Activated CD4-positive, alpha-beta T cell treated with anti-CD3 and anti-CD28 coated beads for 4 hours (primary cell): ENCODE measurements at places on chromosomes 3 and 15.

DNA sequence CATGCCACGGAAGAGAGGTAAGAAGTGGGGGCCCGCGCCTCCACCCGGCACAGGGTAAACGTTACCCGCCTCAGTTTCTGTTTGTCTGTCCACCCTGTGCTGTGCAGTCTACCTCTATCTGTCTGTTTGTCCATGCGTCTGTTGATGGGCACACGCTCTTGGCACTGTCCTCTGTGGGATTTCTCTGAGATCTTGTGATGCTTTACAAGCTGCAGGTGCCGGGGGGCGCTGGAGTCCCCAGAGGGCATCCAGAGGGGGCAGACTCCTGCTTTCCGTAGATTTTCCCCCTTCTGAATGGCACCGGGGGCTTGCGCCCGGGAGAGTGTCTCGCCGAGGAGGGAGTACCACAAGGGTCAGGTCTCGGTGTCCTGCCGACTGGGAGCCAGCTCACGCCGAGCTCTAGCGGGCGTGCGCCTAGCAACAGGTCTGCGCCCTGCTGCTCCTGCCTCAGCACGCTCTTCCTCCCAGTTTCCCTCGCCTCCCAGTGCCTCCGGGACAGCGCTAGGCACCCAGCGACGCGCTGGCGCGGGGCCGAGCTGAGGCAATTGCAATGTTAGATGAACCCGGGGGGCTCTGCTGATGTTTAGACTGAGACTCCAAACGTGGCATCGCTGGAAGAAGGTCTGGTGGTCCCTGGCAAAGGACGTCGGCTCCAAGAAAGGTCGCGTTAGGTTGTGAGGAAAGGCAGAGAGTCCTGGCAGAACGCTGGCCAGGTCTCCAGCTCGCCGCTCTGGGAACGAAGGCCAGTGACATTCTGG, 667 bp downstream of the CEMIP start:
- DNase-seq, result no peak

- DNase-seq, result no peak
These were observed 117.5 kb upstream of the ARHGEF3 start for GRCh38 chr3:56919137-56919796.

GRCh38 chr3:30538791-30539190, 67.6 kb upstream of the TGFBR2 start:
- DNase-seq, result no peak

GRCh38 chr3:102514241-102514640, 79.4 kb downstream of the ZPLD1 start:
- DNase-seq, result no peak

- DNase-seq, result no peak
These were observed 63.0 kb downstream of the SLTM start for GRCh38 chr15:58870451-58870850.

DNA sequence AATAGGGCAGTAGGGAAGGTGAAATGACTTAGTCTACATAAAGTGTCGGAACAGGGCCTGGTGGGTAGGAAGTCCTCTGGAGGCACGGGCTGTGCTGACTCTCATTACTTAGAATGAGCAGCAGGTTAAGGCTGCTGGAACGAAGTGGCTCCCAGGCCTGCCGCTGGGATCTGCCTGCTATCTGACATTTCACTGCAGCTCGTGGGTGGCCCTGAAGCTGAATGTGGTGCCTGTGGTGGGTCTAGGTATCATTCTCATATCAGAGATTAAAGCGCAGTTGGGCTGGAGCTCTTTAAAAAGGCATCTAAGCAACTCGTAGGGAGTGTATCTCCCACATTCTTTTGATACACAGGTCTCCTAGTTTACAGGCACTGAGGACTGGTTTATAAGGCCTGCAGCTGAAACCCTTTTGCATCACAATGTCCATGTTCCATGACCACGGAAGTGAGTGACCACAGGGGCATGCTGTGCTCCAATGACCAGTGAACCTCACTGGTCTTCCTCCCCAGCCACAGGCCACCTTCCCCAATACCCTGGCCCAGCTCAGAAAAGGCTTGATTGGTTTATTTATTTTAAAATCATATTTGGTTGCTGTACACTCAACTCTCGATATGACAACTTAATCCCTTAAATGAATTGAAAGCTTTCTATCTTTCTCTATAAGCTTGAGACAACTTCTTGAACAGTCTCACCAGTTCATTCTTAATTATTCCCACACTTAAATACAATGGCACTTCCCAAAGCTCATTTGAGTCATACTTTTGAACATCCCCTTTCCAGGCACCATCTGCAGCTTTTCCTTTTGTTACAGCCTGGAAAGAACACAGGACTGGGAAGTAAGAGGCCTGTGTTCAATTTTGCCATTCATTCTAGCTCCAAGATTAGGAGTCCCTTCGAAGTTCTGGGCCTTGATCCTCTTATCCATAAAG, 19.0 kb downstream of the ADAMTS9 start:
- DNase-seq, result no peak

- no peak for DNase-seq
These were observed 295.5 kb downstream of the PLOD2 start for GRCh38 chr3:145865399-145866018.

DNA sequence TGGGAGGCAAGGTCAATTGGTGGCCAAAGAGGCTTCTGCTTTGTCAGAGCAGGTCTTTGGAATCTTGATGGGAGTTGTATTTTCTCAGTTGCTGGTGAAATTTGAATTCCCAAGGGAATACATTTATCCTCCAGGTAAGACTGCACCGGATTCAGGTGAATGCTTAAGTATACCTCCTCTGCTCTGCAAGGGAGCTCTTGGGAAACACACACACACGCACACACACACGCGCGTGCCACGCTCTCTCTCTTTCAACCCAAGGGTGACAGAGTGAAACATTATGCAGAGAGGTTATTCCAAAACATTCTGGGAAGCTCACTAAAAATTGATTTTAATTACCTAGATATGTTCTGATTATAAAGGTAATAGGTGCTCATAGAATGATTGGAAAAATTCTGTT, 33.7 kb downstream of the ST6GAL1 start:
- DNase-seq, result no peak

DNA sequence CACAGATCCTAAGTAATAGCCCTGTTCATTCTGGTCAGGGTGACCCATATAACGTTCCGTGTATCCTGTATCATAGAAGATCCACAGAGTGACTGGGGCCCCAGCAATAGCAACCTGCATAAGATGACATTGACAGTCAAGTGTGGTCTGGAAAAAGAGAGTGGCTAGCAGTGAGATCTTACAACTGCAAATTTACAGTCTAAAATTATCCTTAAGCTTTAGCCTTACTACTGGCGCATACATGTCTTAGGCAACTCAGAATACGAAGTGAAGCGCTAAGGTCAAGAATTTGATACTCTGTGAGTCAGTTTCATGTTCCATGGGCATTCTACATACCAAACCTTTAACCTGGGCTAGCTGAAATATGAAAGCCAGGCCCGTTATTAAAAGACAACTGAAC, 29.2 kb upstream of the IGDCC4 start:
- DNase-seq, result no peak

GRCh38 chr3:114709102-114709501, 415.3 kb downstream of the TIGIT start:
- no peak for DNase-seq

- DNase-seq, result no peak
These were observed 204.7 kb downstream of the TBL1XR1 start for GRCh38 chr3:176992565-176992964.

DNA sequence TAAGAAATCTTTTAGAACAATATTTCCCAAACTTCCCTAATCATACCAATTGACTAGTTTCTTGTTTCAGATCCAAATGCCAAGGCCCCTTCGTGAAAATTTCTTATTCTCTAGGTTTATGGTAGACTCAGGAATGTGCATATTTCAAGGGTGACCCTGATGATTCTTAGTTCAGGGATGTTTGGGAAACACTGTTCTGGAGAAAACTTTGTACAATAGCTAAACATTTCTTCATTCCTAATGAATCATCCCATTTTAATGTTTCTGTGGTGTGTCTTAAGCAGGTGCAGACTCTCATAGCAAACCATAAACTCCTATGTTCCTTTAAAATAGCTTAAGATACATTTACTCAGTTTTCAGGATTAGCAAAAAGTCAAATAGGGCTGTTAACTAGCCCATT, 314.5 kb downstream of the TIGIT start:
- DNase-seq, result no peak

DNA sequence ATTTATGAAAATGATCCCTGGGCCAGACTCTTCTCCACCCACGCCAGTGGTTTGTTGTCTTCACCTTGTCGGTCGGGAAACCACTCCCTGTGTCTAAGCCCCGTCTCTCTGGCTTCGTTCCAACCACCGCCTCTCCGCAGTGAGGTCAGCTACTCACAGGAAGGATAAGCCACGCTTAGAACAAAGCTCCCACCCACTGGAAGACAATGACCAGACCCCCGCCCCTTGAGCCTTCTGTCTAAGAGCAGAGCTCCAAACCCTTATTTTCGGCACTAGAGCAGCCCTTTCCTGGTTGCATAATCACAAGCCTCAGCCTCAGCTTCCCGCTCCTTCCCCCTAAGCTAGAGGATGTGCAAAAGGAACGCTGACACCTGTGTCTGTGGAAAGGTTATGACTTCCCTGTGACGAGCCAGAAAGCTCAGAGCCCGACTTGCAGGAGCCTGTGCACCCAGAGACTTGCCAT, 114.9 kb upstream of the MEF2A start:
- peak; percentile 52 for DNase-seq

- no peak for DNase-seq
These were observed 386.5 kb upstream of the CFAP20DC start for GRCh38 chr3:59436164-59436958.

- DNase-seq, result no peak
These were observed 675.1 kb downstream of the NLGN1 start for GRCh38 chr3:174072675-174073074.

- no peak for DNase-seq
These were observed 244.4 kb downstream of the EDEM1 start for GRCh38 chr3:5431811-5432378.

- no peak for DNase-seq
These were observed 62.8 kb downstream of the ITGB5 start for GRCh38 chr3:124824286-124824915.

DNA sequence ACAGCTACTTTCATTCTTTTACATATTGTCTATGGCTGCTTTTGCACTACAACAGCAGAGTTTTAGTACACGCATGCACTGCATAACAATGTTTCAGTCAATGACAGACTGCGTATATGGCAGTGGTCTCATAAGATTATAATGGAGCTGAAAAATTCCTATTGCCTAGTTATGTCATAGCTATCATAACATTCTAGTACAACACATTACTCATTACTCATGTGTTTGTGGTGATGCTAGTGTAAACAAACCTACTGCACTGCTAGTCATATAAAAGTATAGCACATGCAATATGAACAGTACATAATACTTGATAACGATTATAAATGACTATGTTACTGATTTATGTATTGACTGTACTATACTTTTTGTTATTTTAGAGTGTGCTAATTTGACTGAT, 47.9 kb downstream of the QTRT2 start:
- DNase-seq, result no peak
